Adrenal gland (tissue), 19 donors: ENCODE measurements at places on chromosomes 3 and 15. TPM values are rescaled to one million over a fixed set of nuclear protein-coding genes. Genes with fewer than 3 reads are reported as not detected.
A peak's percentile ranks its signal among the peaks of the same experiment; 100 is the strongest.

The UBA3 gene
- total RNA-seq = 64.4 TPM

DNA sequence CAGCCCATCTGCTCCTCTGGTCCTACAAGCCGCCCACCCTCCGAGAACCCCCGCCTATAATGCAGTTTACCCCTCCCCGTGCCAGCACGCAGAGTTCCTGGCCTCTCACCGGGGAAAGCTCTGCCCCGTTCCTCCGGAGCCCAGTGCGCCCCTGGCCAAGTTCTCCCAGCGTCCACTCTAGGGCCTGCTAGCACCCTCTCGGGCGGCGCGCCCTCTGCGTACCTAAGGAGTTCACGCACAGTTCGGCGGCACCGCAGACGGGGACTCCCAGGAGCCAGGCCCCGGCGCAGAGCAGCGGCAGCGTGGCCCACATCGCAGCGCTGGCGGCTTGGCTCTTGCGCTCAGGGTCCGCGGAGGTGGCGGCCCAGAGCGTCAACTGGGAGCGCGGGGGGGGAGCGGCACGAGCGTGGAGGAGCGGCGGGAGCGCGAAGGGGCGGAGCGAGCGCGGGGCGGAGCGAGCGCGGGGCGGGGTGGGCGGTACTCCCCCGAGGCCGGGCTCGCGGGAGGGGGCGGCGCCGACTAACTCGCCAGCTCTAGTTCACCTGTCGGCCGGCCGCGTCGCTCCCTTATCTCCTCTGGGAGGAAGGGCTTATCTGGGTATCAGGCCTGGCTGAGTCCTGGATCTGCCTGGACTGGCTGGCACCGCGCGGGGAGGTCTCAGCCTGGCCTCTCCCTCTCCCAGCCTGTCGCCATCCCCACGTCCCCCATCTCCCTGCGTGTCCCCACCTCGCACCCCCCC, at the start of gene CTSH:
CTSH (minus strand) TSS at position 378 of the 739 bp plus-strand sequence; CDS start at position 313, 65 bp downstream.
- peak; percentile 85 for DNase-seq

- no peak for DNase-seq
Observed at GRCh38 chr3:55879901-55880331, 392.8 kb upstream of the WNT5A start.

DNA sequence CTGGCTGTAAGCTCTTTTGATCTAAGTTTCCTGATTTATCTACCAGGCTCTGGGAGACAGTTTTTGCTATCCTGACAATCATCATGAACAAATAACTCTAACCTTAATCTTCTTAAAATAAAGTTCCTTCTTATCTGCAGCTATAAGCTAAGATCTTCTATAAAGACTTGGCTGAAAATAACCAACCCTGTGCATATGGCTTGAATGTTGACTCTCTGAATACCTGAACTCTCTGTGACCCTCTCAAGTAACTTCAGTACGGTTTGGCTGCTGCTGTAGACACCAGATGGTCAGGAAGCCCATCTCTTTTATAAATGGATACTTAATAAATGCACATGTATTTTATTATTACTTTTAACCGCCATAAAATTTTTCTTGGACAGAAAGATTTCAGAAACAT, 412.4 kb upstream of the CBLB start:
- no peak for DNase-seq

The KLHL40 gene
- total RNA-seq = not detected

- no peak for DNase-seq
Observed at GRCh38 chr3:125433611-125434041, 58.5 kb upstream of the ZNF148 start.

The DLEC1 gene
- total RNA-seq = 0.18 TPM

DNA sequence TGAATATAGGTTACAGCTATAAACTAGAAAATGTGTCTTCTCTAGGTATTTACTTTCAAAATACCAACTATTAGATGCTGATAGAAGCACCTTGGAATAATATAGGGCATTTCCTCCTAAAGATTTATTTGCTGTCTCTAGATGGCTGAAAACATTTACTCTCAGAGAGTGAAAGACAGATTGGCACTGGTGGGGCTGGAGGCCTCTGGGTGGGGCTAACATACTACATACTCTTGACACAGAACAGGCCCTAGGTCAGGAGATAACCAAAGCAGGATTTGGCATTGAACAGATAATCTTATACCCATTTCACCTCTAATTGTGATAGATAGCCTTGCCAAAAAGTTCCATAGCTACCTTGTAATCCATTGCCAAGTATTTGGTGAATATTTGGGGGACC, 253.3 kb upstream of the TBC1D5 start:
- no peak for DNase-seq

GRCh38 chr3:52434491-52435115, 10.3 kb downstream of the SEMA3G start:
- DNase-seq = no peak

The TAGLN3 gene
- 10.2 TPM for total RNA-seq

GRCh38 chr15:89783111-89783860, 7.2 kb downstream of the MESP2 start:
- no peak for DNase-seq
